ENCODE measurements at places on chromosomes 7 and 10.

GRCh38 chr10:44205067-44205466, 179.8 kb downstream of the CXCL12 start:
- no peak for DNase-seq

DNA sequence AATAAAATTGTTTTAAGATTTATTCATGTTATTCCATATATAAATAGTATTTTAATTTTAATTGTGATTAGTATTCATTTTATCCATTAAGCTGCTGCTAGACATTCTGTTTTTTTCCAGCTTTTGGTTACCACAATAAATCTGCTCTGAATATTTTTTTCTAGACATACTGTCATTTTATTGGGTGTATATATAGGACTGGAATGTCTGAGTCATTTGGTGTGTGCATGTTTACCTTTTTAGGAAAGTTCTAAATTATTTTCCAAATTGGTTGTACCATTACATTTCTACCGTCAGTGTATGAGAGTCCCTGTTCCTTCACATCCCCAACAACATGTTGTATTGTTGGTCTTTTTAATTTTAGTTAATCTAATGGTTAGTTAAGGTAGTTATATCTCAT, 1138.1 kb downstream of the REEP3 start:
- no peak for DNase-seq

GRCh38 chr7:80499350-80499953, 12.4 kb downstream of the GNAT3 start:
- DNase-seq: no peak

DNA sequence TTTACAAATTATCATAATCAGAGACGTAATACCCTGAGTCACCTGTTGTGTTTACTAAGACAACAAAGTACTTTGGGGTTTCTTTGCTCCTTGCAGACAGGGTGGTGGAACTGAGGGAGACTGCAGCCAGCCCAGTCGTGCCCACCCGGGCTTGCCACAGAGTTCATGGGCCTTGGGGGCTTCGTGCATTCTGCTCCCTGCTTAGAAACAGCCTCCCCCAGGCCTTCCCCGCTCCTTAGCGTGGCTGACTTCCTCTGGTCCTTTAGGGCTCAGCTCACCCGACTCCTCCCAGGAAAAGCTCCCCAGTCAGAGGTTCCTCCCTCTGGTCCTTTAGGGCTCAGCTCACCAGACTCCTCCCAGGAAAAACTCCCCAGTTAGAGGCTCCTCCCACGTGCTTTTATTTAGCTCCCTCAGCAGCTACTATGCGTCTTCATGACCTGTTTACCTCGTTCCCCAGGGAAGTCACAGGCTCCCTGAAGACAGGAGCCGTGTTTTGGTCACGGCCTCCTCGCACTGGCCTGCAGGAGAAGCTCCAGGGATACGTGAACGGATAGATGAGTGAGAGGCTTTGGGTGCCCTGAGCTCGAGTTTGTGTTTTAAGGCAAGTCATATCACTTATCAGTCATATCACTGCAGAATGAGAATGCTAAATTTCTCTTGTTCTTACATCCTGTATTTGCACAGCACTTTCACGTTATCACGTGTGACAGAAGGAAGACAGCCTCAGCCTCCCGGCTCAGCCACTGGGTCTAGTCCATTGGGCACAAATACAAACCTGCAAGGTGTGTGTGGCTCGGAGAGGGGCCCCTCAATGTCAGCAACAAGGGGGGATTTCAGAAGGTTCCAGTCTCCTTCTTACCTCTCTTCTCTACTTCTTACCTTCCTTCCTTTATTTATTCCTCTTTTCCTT, 52.7 kb upstream of the VIPR2 start:
- DNase-seq: no peak

- no peak for DNase-seq
Measured at GRCh38 chr10:28508304-28508925, 24.5 kb upstream of the WAC start.

GRCh38 chr10:72260976-72261783, 12.5 kb upstream of the DDIT4 start:
- no peak for DNase-seq

- no peak for DNase-seq
Measured at GRCh38 chr7:140542228-140542603, 62.9 kb upstream of the MKRN1 start.

- no peak for DNase-seq
Measured at GRCh38 chr10:107417446-107417845, 252.9 kb upstream of the SORCS1 start.

DNA sequence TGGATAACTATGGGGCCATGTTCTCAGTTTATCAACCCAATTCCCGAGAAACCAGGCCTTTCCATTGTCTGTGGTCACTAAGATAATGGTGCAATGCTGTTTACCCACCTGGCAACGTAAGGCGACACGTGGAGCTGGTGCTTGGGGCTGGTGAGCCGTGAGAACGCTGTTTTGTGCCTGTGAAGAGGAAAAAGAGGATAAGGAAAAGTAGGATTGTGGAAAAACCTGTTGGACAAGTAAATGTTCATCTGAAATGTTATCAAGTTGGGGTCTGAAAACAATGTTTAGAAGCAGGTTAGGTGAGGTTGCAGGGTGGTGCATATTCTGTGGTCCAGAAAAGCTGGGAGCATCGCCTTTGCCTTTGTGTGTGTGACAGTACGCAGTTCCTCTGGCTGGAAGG, 88.5 kb downstream of the PPP1R17 start:
- DNase-seq: no peak

- DNase-seq: no peak
Measured at GRCh38 chr7:36165059-36165458, 12.0 kb downstream of the EEPD1 start.

GRCh38 chr7:16404636-16405035, 16.7 kb downstream of the CRPPA start:
- no peak for DNase-seq

DNA sequence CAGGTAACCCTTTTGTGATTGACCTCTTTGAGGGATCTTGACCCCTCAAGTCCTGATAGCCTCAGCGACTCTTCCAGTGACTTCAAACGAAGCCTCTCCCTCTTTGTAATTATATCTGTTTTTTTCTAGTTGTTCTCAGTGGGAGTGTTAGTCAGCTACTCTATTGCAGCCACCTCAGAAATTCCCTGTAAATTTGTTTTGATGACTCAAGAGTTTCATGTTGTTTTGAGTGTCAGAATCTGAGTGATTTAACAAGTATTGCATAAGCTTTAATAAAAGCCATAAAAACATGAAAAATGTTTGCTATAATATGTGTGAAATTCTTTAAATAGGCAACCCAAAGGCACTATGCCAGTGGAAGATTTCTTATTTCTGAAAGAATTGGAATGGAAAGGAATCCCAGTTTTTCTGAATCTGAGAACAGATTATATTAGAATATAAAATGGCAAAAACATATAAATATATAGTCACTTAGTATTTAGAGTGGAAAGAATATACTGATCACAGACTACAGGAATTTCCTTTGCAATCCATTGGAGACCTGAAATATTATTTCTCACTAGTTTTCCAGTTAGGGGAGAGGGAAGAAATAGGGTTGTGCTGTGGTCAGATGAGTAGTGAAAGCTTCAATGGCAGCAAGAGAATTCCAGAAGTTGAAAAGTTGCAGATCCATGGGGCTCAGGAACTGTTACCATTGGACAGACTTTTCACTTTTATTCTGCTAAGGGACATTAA, 94.4 kb upstream of the SEMA3C start:
- DNase-seq: no peak

GRCh38 chr10:72309290-72310240, 35.8 kb downstream of the DDIT4 start:
- no peak for DNase-seq

DNA sequence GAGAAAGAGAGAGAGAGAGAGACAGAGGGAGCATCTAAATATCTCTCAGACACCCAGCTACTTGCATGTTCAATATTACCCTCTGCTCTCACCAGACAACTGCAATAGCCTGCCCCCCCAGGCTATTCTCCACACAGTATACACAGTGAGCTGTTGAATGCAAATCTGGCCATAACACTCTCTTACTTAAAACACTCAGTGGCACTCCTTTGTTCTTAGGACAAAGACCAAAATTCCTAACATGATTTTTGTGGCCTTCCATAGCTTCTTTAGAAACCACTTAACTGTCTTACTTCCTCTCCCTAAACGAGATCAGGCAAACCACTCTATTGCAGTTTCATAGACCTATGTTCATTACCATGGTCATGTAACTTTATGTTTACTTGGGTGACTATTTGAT, 903.6 kb upstream of the AUTS2 start:
- DNase-seq: no peak

DNA sequence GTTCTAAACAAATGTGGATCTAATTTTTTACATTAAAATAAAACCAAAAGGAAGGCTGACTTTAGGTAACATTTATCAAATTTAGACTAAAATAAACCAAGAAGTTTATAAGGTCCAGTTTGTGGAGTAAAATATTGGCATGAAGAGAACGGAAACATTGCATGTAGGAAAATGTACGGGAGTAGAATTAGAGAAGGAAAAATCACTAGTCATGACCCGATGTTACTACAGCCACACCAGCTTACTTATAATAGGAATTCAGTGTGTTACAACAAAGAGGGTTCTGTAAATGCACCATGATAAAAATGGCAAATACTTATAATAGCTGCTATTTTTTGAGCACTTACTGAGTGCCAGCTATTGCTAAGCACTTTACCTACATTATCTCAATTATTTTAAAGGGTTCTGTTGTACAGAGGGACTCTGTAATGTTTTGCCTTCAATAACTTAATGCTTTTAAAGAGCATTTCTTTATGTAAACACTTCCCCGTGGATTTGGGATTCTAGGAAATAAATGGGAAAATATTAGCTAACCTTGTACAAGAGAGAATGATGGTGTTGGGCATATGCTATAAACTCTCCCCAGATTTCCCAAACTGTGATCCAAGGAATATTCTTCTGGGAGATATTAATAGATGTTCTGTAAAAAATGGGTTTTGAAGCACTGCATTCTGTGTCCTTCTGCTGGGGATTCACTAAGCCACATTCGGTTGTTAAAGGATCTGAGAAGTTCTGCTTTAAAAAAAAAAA, 296.7 kb downstream of the BBS9 start:
- DNase-seq: no peak

- DNase-seq: no peak
Measured at GRCh38 chr10:74310652-74311257, 159.7 kb downstream of the ADK start.

GRCh38 chr7:151408498-151408838, 1.4 kb downstream of the WDR86 start:
- no peak for DNase-seq

All from esophagus squamous epithelium (tissue), 5 donors.